ENCODE measurements at places on chromosomes 3 and 15.

DNA sequence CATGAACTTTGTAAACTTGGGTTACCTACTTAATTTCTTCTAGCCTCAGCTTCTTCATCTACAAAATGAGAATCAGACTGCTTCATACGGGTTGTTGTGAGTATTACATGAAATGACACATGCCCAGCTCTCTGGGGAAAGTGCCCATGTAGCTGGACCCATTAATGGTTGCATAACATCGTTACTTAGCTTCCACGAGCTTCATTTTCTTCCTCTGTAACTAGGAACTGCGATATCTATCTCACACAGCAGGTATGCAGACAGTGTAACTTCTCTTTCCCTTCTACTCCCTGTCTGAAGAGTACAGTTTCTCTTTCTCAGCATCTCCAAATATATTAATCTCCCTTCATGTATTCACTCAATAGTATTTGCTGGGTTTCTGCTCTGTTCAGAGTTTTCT, 37.9 kb upstream of the DLG1 start:
- no peak for DNase-seq

DNA sequence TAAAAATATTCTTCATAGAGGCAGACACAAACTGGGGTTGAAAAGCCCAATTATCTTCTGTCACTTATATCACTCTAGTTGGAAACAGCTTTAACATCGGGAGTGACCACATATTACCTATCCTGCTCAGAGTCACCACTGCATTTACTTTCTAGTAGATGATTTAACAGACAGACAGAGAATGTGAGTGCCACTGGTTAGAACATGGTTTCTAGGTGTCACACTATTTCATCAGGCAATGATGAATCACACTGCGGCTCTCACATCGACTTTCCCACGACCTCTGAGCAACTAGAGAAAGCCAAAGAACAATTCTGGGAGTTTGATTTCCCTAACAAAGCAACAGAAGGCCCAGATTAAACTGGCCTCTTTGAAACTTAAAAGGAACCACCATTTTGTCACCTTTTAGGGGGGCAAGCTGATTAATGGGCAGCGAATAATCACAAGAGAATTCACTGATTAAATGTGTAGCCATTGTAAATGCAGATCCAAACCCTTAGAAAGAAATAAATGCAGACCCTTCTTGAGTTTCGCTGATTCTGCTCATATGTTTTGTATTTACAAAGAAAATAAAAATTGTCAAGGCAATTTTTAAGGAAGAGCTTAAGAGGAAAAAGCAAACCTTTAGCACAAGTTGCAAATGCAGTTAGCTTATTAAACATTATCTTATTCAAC, 112.6 kb upstream of the KBTBD8 start:
- peak; percentile 15 for DNase-seq

DNA sequence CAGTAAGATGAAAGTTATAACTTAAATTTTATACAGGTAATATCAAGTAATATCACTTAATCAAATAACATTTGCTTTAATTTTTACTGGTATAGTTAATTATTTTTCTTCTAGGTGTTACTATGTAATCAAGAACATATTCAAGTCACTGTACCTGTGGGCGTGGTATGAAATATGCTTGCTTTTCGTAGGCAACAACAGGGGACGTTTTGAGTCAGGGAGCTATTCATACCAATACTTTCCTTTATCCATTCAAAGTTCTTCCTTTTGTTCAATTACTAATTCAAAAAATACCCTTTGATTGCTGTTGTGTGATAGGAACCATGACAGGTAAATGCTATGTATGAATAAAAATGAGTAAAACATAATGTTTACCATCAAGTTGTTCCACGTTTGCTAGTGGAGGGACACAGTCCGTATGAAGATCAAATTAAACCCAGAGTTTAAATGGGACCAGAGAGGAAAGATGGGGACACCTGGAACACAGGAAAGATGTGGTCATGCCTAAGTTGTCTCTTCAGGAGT, 654.0 kb upstream of the KCNMB2 start:
- no peak for DNase-seq

DNA sequence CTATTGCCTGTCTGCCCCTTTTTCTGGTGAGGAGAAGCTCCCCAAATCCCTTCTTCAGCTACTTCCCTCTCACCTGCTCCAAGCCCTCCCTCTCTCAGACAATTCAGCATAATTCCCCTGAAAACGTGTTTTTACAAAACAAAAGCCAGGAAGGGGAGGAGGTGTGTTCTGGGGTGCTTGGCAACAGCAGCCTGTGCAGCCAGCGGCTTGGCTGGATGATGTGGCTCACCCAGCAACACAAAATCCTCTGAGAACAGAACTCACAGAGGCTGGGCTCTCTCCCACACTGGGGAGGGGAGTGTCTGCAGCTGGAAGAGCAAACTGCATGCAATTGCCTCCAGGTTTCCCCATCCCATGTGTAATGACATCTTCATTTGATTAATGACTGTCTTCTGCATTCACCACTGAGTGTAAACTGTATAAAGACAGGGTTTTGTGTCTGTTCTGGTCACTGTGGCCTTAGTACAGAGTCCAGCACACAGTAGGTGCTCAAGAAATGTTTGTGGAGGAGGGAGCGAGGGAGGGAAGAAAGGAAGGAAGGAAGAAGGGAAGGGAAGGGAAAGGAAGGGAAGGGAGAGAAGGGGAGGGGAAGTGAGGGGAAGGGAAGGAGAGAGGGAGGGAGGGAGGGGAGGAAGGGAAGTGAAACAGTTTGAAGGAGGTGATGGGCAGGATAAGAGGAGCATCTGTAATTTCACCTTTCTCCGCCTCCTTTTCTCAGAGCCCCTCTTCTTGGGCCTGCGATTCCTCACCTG, 70.1 kb upstream of the GLCE start:
- DNase-seq, result peak; percentile 13

DNA sequence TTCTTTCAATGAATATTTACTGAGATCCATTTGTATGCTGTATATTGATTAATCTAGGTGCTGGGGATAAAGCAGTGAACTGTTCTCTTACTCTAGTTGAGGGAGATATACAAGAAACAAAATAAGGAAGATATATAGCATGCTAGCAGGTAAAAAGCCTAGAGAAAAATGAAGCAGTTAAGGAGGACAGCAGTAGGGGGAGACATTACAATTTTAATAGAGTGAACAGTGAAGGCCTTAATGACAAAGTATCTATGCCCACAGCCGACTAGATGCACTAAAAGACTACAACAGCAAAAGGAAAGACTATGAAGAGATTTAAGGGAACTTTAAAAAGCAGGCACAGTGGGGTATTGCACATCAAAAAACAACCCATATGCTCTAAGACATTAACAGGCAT, 81.4 kb downstream of the XRN1 start:
- peak; percentile 2 for DNase-seq

GRCh38 chr15:25169318-25169717, 214.5 kb downstream of the SNRPN start:
- no peak for DNase-seq

- DNase-seq, result no peak
Measured at GRCh38 chr15:32124726-32125125, 94.4 kb downstream of the CHRNA7 start.

DNA sequence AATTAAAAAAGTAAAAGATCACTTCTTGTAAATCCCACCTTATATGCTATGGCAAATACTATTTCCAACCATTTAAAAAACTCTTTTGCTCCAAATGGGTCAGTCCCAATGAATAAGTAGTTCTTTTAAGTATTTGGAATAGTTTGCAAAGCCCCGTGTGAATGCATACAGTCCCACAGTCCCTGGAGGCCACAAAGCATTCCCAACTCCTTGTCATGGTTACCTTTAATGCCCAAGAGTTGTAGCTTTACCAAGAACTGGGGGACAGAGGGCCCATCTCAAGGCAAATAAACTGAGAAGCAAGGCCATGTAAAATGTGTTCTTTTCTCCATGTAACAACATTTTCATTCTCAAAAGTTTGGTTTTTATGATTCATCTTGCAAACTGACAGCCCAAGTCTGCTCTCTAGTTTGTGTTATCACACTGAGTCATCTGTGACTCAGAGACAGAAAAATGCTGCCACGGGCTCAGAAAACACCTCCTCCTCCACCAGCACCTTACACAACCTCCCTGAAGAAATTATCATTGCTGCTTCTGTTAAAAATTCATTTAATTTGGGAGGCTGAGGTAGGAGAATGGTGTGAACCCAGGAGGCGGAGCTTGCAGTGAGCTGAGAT, 336.2 kb downstream of the ERC2 start:
- DNase-seq, result peak; percentile 94

- no peak for DNase-seq
Measured at GRCh38 chr15:81930582-81931369, 115.0 kb downstream of the MEX3B start.

DNA sequence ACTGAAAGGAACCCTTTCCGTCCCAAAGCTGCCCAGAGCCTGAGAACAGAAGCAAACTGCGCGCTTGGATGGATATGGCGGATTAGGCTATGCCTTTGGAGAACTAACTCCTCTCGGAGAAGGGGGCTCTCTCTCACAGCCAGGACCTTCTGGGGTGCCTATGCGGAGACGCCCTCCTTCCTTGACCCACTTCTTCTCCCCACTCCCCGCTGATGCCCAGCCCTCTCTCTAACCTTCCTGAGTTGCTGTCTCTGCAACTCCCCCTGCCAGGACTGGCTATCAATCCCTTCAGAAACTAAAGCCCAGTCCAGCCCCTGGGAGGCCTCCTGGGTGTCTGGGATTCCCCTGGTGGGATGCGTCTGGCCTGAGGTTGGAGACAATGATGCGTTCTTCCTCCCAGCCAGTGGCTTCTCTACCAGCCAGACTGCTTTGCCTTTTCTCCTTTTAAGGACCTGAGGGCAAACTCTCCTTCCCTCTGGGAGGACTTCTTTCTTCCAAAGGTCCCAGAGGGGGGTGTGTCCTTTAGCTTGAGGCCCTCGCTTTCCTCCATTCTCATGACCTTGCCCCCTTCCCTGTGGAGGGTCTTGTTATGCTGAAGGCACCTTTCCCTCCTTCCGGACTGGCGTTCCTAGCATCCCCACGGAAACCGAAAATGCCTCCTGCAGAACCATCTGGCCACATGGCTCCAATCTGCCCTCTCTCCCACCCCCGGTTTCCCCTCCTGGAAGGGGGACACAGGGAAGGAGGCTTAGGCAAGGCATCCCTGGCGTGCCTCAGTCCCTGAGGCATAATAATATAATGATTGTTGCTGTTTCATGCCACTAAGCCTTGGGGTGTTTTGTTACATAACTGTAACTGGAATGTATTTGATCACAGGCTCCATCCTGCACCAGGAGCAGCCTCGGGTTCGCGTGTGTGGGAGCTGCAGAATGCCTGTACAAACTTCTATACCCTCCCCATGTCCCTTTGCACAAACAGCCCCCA, 63.4 kb upstream of the C15orf39 start:
- peak; percentile 61 for DNase-seq

- no peak for DNase-seq
Measured at GRCh38 chr3:43949594-43949993, 258.9 kb downstream of the ABHD5 start.

GRCh38 chr15:39785139-39785538, 2.5 kb upstream of the FSIP1 start:
- no peak for DNase-seq

DNA sequence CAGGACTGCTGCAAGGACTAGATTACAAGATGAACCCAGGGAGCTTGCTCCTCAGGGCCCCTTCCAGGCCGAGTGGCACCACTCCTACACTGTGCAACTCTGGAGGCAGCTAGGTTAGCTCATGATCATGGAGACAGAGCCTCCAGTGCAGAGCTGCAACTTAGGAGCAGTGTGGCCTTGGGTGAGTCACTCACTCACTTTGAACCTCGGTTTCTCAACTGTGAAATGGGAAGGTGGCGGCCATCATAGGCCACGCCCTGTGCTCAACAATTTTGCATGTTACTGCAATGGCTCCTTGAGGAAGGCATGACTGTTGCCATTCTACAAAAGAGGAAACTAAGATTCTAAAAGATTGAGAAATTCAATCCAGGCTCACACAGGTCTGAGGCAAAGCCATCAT, 11.2 kb upstream of the CXCR6 start:
- DNase-seq, result no peak

- peak; percentile 2 for DNase-seq
Measured at GRCh38 chr3:192005989-192006388, 545.0 kb downstream of the PYDC2 start.

DNA sequence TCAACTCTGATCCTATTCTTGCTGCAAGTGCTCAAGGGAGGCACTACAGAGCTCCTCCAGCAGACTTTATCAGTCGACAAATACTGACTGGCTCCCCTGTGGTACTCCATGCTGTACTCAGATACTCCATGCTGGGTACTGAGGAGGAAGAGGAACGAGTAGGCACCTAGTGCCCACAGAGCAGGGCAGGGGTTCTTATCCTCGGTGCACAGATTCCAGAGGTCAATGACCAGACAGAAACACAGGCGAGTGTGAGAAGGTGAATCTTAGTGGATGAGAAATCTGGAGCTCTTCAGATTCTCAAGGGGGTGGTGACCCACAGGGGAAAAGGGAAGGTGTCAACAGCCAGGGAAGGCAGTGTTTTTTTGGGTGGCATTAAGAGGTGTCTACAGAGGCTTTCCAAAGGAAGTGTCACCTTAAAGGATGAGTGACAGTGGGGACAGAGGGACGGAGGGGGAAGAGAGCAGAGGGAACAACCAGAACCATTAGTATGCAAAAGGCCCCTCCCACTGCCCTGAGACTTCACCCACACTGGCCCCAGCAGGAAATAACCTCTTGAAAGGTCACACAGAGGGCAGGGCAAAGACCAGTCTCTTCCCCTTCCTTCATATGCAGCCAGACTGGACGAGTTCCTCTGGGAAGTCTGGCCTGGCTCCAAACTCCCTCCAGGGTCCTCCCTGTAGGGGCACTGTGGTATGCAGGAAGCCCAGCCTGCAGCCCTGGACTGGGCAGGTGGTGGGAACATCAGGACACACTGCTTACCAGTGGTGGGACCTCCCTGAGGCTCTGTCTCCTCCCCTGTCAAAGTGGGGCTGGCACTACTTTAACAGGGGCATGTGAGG, 27.5 kb downstream of the CCDC12 start:
- DNase-seq, result no peak

DNA sequence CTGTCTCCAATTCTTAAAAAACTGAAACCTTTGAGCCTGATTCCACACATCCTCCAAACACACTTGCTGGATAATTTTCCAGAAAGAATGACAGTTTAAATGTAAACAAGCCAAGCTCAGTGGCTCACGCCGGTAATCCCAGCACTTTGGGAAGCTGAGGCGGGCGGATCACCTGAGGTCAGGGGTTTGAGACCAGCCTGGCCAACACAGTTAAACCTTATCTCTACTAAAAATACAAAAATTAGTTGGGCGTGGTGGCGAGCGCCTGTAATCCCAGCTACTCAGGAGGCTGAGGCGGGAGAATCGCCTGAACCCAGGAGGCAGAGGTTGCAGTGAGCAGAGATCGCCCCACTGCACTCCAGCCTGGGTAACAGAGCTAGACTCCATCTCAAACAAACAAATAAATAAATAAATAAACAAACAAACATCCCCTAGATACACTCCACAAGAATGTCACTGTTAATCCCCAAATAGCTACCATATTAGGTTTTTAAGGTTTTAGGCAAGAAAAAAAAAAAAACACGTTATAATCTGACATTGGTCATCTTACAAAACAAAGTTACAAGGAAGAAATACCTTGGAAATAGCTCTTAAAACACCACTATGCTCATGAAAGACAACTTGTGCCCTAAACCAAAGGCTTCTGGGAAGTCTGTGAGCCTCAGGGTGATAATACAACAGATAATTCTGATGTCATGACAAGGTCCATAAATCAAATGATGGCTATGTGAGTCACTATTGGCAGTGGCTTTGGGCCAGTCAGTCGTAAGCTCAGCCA, 13.2 kb downstream of the TNIK start:
- DNase-seq, result peak; percentile 90

GRCh38 chr3:168517249-168518071, 421.7 kb upstream of the GOLIM4 start:
- no peak for DNase-seq

Data from EL (cell line).